ENCODE measurements at places on chromosomes 6 and 20.

DNA sequence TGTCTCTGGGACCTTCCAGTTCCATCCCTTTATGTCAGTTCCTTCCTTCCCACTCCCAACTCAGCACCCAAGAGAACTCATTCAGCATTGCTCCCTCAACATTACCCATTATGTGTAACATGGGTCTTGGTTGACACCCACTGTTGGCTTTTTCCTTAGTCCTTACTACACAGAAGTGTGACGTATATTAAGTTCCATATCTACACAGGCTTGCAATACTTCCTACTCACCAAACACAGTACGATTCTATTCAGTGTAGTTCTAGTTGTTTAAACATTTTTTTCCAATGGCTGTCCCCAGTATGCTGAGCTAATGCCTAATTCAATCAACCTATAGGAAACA, 37.7 kb downstream of the ARHGAP18 start:
- no peak for DNase-seq

DNA sequence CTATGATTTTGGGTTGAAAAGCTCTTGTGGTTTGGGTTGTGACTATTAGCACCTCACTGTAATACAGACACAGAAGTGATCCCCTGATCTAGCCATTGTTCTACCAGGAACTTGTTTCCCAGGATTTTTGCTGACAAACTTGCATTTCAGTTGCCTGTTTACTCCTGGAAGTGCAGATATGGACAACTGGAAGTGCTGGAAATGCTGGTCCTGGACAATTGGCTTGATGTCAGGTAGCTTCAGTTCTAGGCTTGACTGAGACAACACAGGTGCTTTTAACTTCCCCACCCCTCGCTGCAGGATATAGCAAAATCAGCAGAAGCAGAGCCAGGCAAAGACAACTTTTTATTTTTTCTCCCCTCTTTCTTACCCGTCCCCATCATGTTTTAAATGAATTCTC, 27.1 kb upstream of the FBXO30 start:
- DNase-seq = no peak

DNA sequence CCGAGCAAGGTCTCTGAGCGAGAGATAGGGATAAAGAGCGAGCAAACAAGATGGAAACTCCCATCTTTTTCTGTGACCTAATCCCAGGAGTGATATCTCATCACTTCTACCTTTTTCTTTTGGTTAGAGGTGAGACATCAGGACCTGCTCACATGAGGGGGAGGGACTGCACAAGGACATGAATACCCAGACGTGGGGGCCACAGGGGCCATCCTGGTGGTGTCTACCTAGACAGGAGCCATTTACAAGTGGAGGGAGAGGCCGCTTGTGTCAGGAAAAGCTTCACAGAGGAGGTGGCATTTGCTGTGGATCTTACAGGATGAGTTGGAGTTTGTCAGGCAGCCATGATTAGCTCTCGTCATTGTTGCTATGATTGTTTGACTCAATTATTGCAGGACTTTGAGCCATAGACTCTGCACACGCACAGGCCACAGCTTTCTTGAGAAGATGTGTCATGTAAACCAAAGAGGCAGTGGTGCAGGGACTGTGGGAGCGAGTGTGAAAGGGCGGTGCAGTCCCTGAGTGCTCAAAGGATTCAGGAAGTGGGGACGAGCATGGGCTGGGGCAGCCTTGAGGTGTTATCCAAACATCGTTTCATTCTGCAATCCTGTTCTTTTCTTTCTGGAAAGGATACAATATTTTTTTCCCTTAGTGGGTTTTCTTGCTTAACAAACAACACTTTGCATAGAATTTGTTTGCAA, 7.7 kb downstream of the NPEPL1 start:
- DNase-seq = no peak

DNA sequence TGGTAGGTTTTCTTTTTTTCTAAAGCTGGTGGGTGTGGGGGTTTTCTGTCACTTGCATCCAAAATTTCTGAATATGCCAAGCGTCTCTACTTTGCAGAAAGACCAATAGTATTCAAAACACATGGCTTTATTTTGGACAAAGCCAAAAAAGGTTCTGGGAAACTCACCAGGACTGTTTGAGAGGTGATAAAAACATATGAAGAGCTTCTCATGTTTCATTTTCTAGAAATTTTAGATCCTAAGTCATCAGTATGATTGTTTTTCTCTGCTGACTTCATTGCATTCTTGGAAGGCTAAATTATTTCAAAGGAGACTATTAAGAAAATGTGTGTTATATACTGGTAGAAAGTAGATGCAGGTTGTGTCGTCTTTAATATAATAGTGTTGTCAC, 51.3 kb downstream of the GCLC start:
- DNase-seq = no peak

DNA sequence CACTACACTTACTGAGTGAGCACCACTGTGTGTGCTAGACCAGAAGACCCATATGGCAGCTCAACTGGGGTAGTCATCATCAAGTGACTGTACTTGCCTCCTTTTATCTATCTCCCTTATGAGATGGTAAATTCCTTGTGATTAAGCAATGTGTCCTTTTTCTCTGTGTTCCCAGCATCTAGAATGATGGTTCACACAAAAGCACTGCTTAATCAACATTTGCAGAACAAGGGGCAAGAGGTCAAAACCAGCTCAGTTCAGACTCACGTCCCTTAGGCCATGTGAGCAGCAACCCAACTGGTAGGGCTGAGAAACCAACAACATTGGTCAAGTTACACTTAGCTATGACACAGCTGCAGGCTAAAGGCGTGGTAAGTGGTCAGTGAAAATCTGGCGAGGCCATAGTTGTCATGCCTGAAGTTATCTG, 10.0 kb downstream of the TRAM2 start:
- DNase-seq = no peak

DNA sequence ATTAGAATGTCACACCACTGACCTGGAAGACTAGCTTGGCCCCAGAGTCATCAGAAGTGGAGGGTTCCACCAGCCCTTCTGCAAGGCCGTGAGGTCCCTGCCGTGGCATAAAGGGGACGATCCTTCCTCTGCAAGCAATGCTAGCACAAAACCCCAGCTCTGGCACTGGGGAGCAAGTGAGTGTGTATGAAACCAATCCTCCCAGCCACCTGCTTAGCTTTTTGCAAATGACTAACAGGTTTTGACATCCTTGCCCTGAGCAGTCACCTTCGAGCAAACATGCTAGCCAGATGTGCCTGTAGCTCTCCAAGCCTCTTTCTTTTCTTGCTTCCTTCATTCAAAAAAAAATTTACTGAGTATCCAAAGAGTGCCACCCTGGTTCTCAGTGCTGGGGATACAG, 8.6 kb downstream of the SULF2 start:
- DNase-seq = no peak

- no peak for DNase-seq
Observed at GRCh38 chr20:46872328-46873211, 22.1 kb upstream of the EYA2 start.
